ENCODE measurements at places on chromosomes 2 and 18.

DNA sequence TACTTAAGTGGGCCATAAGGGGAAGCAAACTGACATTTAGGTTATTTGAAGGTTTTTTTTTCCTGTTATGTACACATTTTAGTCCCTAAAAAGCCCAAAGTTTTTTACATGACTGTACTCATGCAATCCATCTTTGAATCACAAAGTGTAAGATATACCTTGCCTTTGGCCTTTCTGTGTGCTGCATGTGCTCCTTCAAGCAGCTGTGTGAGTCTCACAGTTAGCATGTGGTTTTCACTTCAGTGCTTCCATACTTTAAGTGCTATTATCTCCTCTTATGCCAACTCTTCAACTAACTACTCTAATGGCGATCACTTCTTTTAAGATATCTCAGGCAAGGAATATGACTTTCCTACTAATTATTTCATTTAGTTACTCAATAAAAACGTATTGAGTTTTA, 597.1 kb upstream of the ACVR2A start:
- DNase-seq, result no peak

DNA sequence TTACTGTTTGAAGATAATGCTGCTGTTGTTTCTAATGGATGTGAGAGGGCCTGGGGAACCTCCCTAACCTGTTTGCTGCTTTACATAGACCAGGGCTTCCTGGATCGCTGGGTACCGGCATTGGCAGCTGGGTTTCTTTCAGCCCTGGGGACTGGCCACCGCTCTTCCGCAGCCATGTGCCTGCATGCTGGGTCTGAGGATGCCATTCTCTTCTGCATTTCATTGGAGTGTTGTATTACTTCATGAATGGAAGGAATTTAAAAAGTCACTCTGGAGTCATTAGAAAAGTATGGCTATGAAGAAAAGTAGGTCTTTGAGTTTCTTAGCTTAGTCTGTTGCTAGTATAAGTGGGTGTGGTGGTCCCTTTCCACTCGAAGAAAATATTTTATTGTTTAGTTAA, 107.3 kb upstream of the MGAT5 start:
- DNase-seq, result no peak

DNA sequence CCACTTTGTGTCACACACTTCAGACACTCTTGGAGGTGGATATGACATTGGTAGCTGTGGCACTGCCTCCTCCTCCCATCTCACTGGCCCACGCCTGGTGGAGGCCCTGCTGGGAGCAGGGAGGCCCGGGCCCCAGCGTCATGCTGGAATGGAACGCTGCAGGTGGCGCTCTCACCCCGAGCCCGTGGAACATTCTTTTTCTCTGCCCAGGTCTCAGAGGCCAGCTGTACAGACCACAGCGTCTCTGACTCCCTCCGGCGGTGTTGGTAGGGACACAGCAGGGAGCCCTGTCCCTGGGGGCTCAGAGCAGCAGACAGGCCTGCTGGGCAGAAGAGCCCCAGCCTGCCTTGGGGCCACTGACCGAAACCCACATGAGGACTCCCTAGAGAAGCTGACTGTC, 218.1 kb downstream of the TWIST2 start:
- DNase-seq, result no peak

DNA sequence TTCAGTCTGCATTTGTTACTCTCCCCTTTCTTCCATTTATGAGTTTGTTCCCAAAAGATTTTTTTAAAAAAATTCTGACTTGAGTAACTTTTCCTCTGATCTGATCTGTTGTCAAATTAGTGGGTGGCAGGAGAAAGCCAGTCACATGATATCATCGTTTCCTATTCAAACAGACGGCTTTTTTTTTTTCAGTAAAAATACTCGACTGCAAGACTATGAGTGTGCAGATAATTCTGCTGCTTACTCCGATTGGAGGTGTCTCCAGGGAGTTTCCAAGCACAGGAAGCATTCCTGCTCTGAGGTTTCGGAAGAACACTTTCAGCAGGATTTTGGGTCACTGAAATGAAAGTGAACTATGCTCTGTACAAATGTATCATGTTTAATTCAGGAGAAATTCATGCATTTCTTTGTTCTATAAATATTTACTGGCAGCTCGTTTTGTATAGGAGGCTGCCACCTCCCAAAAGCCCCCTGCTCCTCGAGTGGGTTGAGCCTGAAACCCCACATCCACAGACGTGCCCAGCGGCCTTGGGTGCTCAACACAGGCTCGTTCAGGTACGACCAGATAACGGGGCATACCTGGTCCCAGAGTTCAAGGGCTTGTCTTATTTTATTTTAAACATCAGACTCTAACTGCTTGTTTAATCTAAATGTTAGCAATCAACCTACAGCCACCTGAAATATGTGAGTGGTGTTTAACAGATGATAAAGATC, 126.9 kb upstream of the ZNF516 start:
- DNase-seq, result no peak

DNA sequence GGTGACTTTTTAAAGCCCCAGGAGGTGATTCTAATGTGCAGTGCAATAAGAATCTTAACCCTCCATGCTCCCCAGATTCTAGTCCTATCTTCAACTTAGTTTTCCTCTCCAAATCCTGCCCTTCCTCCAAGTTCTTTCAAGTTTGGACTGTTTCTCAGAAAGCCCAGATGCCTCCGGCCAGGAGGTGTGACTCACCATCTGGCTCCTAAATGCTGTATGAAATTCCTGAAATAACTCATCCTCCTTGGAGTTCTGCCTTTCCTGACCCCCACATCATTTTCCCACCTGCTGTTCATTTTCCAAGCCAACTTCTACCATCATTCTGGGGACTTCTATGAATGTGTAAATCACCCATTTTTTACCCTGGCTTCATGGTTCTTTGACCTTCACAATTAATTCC, 118.2 kb upstream of the NOL4 start:
- no peak for DNase-seq

GRCh38 chr2:4464634-4465266, 761.4 kb downstream of the DCDC2C start:
- no peak for DNase-seq

- no peak for DNase-seq
These were observed 19.0 kb upstream of the CPO start for GRCh38 chr2:206920310-206920709.

DNA sequence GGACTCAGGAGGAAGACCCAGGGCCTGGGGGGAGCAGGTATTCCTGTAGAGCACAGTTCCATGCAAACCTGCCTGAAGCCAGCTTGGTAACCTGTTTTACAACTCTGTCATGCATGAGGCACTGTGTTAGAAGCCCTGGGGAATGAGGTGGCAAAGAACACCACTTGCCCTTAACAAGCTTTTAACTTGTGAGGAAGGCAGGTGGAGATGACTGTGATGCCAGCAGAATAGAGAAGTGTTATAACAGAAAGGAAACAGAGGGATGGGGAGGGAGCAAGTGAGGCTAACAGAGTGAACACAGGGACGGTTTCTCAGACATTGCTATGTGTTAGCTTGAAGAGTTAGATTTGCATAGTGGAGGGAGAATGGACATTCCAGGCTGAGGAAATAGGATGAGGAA, 11.5 kb upstream of the IL1A start:
- DNase-seq, result no peak

- no peak for DNase-seq
These were observed 3.7 kb upstream of the GAD1 start for GRCh38 chr2:170812710-170813600.

Data from stimulated activated CD4-positive, alpha-beta T cell treated with anti-CD3 and anti-CD28 coated beads, TNF-alpha, amount 100 ng/mL, for 24 hours (primary cell).